ENCODE measurements at places on chromosomes 11 and 22.

DNA sequence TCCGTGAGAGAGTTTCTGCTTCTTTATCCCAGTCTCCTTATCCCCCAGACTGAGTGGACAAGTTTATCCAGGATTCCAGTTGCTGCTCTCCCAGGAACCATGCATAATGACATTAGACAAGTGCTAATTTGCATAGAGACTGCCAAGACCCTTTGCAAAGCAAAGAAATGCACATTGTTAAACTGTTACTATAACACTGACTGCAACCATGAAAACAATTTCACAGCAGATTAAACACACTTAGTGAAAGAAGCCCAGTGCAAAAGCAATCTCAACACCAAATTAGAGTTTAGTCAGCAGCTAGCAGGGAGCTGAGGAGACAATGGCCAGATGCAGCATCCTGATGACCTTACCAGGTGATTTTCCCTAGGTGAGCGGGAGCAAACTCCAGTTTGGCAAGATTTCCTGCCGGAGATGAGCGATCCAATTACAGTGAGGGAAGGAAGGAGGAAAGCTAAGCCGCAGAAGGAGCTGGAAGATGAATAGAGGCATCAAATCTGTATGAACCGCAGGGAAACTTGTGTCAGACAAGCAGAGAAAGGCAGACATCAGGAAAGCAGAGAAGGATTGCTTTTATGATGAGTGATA is 273.8 kb upstream of the B3GAT1 start:
- no peak for DNase-seq

GRCh38 chr11:78573271-78573670 is 1.4 kb downstream of the NARS2 start:
- no peak for DNase-seq

GRCh38 chr11:37972691-37973090 is 1374.7 kb upstream of the RAG2 start:
- DNase-seq: no peak

DNA sequence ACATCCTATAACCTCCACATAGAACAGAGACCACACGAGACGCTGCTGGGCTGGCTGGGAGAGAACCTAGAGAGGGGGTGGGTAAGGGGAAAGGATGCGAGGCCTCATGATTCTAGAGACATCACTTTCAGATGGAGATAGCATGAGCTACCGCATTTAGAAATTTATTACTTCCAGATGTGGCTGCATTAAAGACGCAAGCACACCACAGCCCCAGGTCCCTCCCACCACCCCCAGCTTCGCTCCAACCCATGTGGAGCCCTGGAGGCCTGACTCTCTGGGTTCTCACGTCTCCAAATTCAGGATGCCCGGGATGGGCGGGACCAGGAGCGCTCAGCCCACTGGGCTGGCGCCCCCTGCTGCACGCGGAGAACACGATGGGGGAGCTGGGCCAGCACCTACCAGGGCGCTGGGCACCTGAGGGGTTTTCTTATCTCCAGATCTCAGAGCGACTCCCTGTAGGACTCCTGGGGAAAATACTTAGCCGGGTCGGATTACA is 13.6 kb downstream of the MRPL21 start:
- peak; percentile 9 for DNase-seq

DNA sequence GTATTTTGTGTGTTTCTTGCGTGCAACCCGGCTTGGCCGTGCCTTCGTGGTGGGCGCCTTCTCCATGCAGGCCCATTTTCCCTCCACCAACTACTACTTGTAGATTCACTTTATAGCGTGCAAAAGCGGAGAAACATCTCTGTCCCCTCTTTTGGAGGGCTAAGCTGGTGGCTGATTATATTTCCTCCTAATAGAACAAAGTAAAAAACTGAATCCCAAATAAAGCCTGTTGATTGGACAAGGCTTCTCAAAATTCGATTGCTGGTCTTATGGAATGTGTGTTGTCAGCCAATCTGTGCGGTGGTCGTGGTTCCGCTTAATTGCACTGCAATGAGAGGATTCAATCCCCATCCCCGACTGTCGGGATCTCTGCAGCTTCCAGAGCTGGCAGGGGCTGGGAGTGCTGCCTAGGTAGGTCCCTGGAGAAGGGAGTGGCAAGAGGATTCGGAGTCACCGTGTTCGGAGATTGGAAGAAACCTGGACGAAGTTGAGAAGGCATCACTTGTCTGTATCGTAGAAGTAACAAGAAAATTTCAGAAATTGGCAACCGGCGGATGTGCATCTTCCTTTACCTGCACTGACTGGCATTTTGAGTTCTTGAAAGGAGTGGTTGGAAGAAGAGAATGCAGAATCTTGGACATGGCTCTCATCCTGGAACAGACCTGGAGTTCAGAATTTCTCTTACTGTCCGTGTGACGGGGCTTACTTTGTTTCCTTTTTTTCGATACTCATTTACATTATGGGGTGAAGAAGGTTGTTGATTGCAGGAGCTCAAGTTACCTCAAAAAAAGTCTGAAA is 1.1 kb downstream of the HMGXB4 start:
- peak; percentile 1 for DNase-seq

- no peak for DNase-seq
Measured at GRCh38 chr11:8070417-8071115, 10.4 kb upstream of the TUB start.

DNA sequence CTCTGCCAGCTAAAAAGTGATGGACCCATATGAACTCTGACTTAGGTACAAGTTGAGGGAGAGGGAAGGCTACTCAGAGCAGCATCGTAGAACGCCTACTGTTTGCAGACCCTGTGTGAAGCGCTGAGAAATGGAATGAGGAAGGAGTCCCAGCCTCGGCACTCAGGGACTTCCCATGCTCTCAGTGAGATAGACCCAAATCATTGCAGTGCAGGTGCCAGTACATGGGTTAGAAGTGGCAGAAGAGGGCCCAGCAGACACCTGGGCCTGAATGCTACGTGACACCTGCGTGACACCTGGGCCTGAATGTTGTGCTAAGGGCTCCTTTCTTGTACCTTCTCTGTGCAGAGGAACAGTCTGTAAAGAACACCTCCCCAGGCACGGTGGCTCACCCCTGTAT is 2.6 kb upstream of the PDGFB start:
- no peak for DNase-seq

DNA sequence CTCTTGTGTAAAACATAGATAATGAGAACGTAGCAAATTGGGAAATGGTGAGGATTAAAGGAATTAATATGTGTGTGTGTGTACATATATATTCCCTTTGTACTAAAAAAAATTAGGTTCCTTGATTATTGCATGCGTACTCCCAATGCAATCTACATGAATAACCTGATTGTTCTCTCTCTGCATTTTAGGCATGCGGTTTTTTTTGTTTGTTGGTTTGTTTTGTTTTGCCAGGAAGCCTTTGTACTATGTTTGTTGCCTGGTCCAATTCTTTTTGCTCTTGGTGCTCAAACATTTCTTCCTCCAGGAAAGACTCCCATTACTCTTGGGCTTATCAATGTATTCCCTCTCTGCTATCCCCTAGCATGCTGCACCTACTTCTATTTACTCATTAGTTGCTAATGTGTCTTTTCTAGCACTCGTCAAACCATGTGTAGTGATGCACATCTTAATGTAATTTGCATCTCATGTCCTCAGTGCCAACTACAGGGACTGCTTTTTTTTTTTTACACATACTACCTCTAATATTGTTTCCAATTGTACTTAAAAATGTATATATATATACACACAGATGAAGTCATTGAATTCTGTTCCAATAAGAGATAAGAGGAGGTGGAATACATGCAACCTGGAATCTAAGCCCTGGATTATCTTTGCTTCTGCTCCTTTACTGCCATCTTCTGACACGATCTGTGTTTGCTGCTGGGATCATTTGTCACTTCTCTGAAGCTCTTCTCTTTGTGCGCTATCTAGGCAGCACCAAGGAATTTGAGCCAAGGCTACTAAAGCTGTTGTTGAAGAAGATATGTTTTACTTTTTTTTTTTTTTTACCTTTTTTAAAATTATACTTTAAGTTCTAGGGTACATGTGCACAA is 197.2 kb upstream of the ANO3 start:
- no peak for DNase-seq

DNA sequence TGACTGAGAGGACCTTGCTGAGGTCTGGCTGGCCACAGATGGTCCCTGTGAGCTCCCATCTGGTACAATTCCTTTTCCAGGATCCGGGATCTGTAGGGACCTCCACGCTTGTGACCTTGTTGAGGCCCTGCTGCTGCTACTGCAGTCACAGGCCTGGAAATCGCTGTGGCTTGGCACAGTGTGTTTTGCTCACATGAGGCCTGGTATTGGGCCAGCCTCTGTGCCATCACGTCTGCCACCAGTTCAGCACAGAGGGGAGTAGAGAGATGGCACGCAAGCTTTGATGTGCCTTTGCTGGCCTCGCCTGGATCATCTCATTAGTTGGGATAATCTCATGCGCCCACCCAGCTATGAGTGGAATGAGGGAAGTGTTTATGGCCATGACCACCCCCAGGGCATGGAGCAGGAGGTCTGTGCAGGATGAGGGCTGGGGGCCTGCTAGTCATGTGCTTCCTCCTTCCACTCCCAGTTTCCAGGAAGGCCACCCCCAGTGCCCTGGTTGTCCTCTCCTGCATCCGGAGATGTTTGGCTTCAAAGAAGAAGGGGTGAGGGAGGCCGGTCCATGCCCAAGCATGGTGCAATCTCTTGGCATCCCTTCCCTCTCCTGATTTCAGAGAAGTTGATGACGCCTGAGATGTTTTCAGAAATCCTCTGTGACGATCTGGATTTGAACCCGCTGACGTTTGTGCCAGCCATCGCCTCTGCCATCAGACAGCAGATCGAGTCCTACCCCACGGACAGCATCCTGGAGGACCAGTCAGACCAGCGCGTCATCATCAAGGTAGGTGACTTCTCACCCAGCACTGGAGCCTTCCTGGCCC is 22.4 kb downstream of the DERL3 start:
- DNase-seq: no peak

- no peak for DNase-seq
Measured at GRCh38 chr11:2224254-2224653, 46.1 kb downstream of the ASCL2 start.

DNA sequence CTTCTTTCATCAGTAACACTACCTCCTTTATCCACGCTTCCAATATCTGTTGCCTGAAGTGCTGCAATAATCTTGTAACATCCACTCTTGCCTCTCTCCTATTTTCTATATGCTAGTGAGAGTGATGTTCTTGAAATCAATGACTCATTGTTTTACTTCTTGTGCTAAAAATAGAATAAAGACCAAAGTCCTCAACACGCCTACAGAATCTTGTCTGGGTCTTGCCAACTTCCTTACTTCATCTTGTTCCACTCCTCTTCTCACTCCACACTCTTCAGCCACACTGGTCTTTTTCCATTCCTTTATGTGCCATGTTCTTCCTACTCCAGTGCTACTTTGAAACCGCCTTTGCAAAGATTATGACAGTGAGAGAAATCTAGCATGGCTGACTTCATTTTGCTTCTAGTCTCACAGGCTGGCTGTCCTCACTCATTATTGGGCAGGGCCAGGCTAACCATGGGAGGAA is 136.4 kb downstream of the CCDC81 start:
- no peak for DNase-seq

DNA sequence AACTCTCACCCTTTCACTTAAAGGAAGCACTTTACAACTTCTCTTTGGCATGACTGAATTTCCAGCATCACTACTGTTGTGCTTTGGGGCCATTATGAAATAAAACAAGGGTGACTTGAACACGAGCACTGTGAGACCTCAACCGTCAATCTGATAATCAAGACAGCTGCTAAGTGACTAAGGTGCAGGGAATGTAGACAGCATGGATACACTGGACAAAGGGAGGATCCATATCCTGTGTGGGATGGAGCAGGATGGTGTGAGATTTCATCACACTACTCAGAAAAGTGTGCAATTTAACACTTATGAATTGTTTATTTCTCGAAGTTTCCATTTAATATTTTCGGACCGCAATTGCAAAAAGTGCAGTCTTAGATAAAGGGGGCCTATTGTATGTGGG is 16.1 kb upstream of the EXPH5 start:
- DNase-seq: no peak

- peak; percentile 63 for DNase-seq
Measured at GRCh38 chr11:118918686-118919280, 6.9 kb downstream of the BCL9L start.

DNA sequence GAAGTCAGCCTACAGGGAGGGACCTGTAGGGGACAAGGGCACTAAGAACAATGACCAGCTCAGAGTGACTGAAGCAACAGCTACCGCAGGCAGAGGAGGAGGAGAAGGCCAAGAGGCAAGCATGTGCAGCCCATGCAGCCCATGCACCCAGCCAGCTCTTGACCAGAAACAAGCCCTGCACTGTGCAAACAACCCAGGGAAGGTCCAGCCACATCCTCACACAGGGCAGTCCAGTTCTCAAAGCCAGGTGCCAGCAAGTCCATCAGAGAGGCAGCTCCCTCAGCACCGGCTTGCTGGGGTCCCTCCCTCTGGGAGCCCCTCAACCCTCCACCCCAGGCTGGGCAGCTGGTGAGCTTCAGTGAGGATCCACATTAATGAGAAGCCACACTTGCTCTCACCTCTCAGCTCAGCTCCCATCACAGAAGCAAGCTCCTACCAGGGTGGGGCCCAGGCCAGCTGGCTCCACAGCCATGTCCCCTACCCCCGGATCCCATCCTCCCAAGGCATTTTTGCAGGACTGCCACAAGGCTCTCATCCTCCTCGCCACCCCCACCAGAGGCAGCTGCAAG is 7.1 kb downstream of the DGCR2 start:
- no peak for DNase-seq

GRCh38 chr11:86698639-86699038 is 26.2 kb upstream of the ME3 start:
- DNase-seq: no peak

GRCh38 chr11:30452114-30452513 is 129.2 kb downstream of the ARL14EP start:
- DNase-seq: no peak

- no peak for DNase-seq
Measured at GRCh38 chr11:108804511-108804910, 139.6 kb downstream of the DDX10 start.

- DNase-seq: no peak
Measured at GRCh38 chr11:113426686-113427085, 39.1 kb downstream of the ANKK1 start.

GRCh38 chr22:40953471-40953870 is 2.3 kb downstream of the RBX1 start:
- DNase-seq: no peak

DNA sequence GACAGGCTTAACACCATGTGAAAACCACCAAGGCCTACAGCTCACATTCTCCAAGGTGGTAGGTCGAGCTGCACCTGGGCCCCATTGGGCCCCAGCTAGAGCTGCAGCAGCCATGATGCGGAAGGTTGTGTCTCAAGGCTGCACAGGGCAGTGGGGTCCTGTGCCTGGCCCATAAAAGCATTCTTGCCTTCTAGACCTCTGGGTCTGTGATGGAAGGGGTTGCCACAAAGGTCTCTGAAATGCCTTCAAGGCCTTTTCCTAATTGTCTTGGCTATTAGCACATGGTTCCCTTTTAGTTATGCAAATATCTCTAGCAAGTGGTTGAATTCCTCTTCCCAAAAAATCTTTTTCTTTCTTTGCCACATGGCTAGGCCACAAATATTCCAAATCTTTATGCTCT is 52.5 kb upstream of the C11orf58 start:
- no peak for DNase-seq

GRCh38 chr11:17256512-17256911 is 20.0 kb upstream of the NUCB2 start:
- DNase-seq: no peak

All from CD4-positive, alpha-beta T cell treated with Interleukin-6 for 4 hours (primary cell).